ENCODE measurements at places on chromosomes 5 and 9.

DNA sequence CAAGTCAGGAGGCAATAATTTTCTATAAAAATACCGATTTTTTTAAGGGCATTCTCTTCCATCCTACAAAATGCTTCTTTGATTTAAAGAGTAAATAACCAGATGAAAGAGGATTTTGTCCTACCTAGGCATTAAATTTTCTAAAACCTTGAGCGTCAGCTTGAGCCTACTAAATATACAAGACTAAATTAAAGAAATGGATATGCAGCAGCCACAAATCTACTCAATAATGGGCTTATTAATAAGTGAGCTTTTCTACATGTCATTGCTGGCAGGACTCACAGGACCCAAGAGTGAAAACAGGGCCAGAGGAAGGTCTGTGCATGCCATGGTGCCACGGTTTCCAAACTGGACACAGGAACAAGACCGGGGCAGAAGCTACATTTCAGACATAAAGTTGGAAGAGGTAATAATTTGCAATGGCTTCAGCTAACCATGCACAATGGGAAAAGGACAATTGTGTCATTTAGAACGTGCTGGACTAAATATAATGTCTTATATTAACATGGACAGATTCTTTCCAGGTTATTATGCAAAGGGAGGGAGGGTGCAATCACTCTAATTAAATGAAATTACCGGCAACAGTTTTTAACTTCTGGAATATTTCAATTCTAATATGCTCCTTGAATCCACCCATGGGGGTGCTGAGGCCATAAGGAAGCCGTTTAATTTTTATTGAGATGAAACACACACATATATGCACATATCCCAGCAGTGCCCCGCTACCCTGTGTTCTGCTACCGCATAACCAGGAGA, 5.2 kb downstream of the WHRN start:
- no peak for DNase-seq

GRCh38 chr9:90097237-90097636, 492.4 kb downstream of the GADD45G start:
- DNase-seq: no peak

DNA sequence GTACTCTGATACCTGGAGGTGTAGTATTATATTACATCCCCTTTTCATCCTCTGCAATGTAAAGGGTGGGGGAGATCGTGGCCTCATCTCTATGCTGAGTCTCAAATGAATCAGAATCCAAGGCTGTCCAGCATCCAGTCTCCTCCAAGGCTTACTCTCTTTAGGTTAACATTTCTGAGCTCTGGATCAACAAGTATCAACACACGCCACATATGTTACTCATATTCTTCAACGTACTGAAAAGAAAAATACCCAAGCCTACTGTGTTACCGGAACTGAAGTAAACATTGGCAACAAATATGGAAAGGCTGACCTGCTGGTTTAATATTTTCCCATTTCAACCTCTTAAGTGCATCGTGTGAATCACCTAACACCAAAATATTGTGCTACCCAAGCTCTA, 241.8 kb downstream of the GAS1 start:
- DNase-seq: no peak

DNA sequence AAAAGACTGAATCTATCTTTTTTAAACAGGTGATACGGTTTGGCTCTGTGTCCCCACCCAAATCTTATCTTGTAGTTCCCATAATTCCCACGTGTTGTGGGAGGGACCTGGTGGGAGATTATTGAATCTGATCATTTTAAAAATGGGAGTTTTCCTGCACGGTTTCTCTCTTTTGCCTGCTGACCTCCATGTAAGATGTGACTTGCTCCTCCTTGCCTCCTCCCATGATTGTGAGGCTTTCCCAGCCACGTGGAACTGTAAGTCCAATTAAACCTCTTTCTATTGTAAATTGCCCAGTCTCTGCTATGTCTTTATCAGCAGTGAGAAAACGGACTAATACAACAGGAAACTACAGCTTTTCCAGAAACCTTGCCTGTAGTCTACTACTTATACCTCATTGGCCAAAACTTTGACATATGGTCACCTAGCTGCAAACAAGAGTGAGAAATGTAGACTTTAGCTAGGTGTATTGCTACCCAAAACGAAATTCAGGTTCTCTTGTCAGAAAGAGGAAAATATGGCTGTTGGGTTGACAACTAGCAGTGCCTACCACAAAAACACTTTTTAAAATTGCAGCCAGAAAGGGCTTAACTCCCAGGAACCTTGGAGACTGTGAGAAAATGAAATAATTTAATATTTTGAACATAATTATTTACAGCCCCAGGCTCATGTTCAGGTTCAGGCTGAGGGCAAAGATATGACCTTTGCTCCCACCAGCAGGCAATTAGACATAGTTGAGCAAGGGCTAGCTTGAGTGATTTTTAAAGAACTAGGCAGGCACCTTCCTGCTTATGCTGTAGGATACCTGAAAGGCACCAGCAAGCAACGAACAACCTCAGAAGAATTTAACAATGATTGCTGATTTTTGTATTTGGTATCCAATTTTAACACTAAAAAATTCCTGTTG, 7.4 kb upstream of the AGGF1 start:
- DNase-seq: no peak

DNA sequence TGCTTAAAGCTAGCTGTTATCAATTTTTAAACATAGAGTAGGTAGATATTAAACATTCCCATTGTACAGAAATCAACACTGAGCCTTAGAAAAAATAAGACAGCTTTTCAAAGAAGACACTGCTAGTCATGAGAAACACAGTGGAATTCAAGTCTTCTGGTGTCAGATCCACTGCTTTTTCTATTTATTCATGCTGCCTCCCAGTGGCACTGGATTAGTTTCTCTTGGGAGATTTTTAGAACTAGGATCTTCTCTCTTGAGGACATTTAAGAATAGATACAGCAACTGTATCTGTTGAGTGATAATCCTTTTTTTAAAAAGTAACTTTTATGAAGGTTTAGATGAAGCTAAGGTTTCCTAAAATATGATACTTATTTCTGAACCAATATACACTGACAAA, 1635.4 kb upstream of the C9orf72 start:
- peak; percentile 55 for DNase-seq

GRCh38 chr9:76510041-76510440, 51.1 kb downstream of the GCNT1 start:
- no peak for DNase-seq

GRCh38 chr5:112348387-112348786, 70.7 kb downstream of the EPB41L4A start:
- DNase-seq: no peak

DNA sequence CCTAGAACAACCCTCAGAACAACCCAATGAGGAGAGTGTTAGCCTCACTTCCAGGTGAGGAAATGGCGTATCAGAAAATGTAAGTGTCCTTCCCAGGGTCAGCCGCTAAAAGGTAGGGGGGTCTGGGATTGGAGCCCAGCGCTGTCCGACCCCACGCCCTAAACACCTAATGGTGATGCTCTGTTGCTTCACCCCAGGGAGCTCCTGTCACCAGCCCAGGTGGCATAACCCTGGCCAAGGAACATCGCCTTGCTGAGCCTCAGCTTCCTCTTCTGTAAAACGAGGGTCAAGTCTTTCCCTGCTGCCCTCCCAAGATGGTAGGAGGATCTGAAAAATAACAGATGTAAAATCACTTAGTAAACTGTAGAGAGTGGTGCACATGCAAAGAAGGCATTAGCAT, 132.5 kb downstream of the PAX5 start:
- DNase-seq: no peak

All from OCI-M1 (cell line).